ENCODE measurements at places on chromosomes 5 and 9.

DNA sequence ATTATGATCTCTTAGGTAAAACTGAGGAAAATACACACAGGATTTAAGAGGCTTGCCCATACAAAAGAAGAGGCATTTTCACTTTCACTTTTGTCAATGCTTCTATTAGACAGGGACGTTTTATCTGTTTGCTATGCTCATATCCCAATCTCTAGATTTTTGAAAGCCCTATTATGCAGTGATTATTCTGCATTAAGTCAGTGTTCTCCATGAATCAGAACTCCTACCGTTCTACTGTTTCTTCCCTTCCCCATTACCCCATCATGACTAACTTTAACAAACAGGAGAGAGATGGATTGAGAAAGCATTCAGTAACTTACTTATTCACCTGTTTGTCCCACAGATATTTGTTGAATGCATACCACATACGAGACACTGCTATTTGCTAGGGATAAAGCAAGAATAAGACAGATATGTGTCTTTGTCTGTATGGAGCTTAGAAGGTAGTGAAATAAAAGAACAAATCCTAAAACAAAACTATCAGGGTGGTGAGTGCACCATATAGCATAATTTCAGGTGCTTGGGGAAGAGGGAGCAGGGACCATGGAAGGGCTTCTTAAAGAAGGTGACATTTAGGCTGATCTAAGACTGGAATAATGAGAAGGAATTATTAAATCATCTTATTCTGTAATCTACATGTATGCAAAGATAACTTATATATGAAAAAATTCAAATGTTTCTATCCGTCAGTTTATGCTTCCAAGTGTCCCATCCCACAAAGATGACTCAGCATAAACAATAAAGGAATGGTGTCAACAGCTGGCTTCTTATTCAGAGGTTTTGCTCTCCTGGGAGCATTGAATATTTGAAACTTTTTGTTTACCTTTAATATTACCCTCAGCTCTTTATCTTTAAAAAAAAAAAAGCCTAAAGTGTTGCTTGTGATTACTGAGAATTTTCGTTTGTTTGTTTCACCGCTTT, 328.1 kb downstream of the HINT1 start:
- ATAC-seq, result no peak

DNA sequence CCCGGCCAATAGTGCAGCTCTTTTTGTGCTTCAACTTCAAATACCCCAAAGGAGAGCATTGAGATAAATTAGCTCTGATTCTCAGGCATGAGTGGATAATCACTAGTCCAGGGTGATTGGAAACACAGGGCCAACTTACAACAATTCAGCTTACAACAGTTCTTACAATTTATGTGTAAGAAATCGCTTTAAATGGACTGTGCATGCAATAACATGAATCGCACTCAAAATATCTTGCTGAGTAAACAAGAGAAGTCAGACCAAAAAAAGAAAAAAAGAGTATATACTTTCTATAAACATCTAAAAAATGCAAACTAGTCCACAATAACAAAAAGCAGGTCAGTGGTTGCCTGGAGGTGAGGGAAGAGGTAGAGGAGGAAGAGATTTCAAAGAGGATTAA, 150.6 kb upstream of the EDIL3 start:
- no peak for ATAC-seq

DNA sequence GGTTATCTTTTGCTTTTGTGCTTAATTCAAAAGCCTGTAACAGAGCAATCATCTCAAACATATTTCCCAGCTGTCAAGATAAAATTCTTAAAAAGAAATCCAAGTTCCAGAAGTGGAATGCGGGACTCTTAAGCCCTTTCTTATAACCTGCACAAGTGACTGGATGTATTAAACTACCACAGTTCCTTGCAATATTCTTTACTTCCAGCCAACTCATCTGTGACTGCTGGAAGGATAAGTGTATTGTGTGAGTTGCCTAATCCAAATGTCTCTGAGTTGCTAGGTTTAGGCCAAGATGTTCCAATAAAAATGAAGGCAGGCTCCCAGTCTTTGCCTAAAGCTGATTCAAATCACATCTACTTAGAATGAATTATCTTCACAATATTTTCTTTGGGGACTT, 159.2 kb upstream of the SLC24A2 start:
- no peak for ATAC-seq

- ATAC-seq, result no peak
Measured at GRCh38 chr5:59066367-59067163, 483.7 kb downstream of the RAB3C start.

- ATAC-seq, result no peak
Measured at GRCh38 chr9:123323196-123324013, 32.6 kb upstream of the CRB2 start.

DNA sequence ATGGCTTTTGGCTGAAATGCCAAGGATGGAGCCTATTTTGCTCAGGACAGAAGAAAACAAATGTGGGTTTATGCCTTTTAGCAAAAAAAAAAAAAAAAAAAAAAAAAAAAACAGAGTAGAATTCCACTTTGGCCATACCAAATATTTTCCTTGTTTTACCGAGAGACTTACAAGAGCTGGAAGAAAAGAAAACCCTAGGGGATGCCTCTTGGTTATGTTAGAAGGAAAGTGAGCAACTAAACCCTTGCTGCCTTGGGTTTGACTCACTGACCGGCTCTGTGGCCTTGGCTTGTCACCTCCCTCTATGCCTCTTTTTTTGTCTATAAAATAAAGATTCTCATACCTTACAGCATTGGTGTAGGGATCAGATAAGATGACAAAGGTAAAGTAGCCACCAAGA, 69.6 kb upstream of the ABCA1 start:
- ATAC-seq, result no peak

GRCh38 chr9:14168381-14168780, 145.6 kb downstream of the NFIB start:
- ATAC-seq, result no peak

- ATAC-seq, result no peak
Measured at GRCh38 chr9:6829536-6829935, 71.8 kb downstream of the KDM4C start.

DNA sequence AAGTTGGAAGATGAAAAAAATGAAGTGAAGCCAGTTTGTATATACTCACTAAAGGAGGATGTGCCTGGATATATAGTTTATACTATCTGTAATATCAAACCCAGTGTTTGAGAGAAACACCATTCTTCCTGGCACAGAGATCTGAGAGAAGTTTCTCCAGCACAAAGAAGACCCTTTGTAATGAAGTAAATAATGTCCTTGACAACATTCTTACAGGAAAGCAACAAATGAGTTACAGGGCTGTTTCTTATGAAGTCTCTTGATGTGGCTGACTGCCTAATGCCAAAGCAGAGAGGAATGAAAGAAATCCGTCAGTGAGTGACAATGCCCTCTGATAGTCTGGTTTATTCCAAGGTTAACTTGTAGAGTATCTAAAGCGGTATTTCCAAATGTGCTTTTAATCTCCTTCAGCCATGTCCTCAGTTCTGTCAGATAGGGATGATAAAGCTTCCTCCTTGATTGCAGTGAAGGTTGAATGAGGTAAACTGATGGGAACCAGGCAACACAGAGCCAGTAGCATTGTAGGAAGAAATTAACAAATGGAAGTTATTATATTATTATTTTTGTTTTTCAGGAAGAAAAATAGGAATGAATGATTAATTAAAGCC, 123.1 kb upstream of the ZNF608 start:
- no peak for ATAC-seq

DNA sequence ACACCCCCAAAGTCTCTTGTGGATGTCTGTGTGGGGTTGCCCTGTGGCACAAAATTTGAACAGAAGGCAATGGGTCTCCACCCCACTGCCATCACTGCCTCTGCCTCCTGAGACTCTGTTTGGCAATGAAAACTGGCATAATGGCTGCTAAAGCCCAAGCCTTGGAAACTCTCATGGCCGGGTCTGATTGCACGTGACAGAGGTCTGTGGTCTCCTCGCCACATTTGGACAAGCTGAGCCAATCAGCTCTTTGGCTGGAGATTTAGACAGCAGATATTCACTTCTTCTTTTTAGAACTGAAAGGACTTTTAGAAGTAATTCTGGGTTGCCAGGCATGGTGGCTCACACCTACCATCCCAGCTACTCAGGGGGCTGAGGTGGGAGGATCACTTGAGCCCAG, 5.5 kb downstream of the GGTA1 start:
- no peak for ATAC-seq

DNA sequence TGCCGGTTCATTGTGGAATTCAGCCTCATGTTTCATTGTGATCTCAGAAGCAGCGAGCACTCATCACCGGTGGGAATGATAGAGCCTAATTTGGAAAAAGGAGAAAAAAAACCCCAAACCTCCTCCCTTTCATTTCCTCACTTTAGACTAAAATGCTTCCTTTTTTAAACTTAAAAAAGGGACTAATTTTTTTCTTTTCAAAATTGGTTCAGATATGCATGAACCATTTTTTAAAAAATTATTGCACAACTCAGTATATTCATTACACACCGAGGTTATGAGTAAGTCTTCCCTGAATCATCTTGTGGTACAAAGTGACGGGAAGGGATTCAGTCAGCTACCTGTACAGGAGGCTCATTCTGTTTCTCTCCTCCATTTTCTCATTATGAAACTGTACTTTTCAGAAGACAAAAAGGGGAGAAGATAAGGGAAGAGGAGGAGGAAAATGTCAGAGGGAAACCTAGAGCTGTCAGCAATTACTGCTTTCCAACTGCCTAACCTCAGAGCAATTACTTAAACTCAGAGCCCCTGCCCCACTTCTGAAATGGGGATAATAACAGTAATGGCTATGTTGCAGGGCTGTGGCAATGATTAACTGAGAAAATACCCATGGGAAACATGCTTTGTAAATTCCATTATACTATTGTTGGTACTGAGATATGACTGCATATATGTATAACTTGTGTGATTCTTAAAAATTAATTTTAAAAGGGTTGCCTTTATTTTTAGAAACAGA, 24.0 kb downstream of the GALNT10 start:
- ATAC-seq, result peak; percentile 45

DNA sequence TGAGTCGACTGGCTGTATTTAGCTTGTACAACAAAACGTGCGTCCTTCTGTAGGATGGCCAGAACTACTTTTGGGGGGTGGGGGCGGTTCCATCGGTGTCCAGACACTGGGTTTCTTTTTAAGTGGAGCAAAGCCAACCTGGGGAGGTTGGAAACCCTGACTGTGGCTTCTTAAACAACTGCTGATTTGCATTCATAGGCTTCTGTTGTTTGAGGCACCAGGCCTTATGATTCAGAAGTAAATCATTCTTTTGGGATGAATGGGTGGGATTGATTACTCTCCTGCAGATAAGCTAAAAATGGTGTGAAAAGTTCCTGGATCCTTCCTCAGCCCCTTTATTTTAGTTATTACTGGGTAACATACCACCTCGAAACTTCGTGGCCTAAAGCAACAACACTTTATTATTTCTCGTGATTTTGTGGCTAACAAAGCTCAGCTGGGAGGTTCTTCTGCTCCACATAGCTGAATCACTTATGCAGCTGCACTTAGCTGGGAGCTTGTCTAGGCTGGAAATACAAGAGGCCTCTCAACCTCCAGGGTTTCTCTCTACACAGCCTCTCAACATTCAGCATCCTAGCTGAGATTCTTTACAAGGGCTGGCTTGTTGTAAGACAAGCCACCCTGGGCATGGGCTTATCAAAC, 12.2 kb upstream of the SMIM32 start:
- ATAC-seq, result no peak

GRCh38 chr9:117265253-117265652, 149.6 kb downstream of the ASTN2 start:
- ATAC-seq, result no peak

GRCh38 chr5:58462154-58462553, 2.3 kb upstream of the PLK2 start:
- ATAC-seq, result no peak

GRCh38 chr9:135056541-135056940, 30.9 kb upstream of the OLFM1 start:
- ATAC-seq, result peak; percentile 30

GRCh38 chr9:77464661-77465060, 183.5 kb downstream of the GNA14 start:
- no peak for ATAC-seq

- peak; percentile 93 for ATAC-seq
Measured at GRCh38 chr9:128635266-128636023, 21.2 kb downstream of the DYNC2I2 start.

DNA sequence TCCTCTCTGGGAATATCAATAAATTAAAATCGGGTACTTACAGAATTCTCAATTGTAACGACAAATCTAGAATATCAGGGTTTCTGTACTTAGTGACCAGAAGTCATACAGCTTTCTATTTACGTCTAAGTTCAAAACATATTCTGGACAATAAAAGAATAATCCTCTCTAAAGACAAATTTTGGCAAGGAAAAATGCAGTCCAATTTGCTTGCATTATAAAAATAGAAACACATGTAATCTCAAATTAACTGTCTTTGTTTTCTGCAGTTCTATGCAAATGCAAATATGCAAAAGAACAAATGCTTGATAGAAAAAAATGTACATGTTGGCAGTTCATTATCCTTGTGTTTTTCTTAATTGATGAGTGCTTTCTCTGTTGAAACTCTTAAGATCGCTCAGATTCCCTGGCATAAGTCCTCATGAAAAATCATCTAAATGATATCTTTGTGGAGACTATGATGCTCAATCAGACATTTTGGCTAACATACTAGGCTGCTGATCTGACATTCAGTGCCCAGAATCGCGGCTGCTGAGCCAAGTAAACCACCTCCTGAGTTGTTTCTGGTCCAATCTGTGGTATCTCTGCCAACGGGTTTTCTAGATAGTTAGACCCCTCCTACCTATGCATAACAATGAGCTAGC, 990.1 kb upstream of the C9orf72 start:
- ATAC-seq, result no peak

DNA sequence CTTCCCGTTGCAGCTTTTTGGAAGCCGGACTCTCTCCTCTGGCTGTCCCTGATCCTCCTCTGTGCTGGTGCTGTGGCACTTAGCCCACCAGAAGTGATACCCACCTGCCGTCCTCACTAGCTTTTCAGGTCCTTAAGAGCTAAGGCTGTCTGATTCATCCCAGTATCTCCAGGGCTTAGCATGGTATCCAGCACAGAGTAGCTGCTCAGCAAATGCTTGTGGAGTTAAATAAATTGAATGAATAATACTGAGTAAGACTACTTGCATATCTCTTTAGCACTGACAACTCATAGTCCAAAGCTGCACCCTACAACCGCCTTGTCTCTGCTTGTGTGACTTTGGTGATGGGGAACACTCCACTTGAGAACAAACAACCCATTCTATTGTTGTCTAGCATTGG, 7.7 kb upstream of the XPA start:
- ATAC-seq, result no peak

- no peak for ATAC-seq
Measured at GRCh38 chr5:59506285-59506877, 387.1 kb downstream of the PDE4D start.
